Activated CD4-positive, alpha-beta T cell treated with anti-CD3 and anti-CD28 coated beads, Interleukin-2, amount 10 ng/mL, durations not matched to agents 7 days and 5 days (primary cell): ENCODE measurements at places on chromosomes 5 and 9.

DNA sequence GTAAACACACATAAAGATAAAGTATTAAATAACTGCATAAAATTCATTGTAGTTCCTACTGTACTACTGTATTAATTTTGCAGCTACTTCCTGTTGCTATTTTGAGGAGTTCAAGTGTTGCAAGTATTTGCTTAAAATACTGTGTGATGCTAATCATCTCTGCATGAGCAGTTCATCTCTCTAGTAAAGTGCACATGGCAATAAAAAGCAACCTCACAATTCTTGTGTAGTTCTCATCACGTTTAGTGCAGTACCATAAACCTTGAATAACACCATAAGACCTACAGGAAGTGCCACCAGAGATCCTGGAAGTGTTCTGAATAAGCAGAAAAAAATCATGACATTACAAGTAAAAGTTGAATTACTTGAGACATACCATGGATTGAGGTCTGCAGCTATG lies 34.6 kb downstream of the CPLANE1 start:
- H3K4me1 ChIP-seq, result peaks cover 20% of the 10 kb centered on the region
- H3K27me3 ChIP-seq, result no peaks in the 10 kb centered on the region
- DNase-seq, result no peak
- H3K4me3 ChIP-seq, result no peak overlapping the region
- H3K27ac ChIP-seq, result peak overlapping the region; percentile 89

- DNase-seq, result no peak
- no peaks in the 10 kb centered on the region for H3K4me1 ChIP-seq
- no peak overlapping the region for H3K27ac ChIP-seq
- no peaks in the 10 kb centered on the region for H3K36me3 ChIP-seq
- no peak overlapping the region for H3K4me3 ChIP-seq
Observed at GRCh38 chr5:2960294-2960693, 208.8 kb upstream of the IRX2 start.

GRCh38 chr9:113624721-113625120 lies 161.2 kb downstream of the RGS3 start:
- H3K27ac ChIP-seq, result no peak overlapping the region
- no peaks in the 10 kb centered on the region for H3K27me3 ChIP-seq
- DNase-seq, result no peak

DNA sequence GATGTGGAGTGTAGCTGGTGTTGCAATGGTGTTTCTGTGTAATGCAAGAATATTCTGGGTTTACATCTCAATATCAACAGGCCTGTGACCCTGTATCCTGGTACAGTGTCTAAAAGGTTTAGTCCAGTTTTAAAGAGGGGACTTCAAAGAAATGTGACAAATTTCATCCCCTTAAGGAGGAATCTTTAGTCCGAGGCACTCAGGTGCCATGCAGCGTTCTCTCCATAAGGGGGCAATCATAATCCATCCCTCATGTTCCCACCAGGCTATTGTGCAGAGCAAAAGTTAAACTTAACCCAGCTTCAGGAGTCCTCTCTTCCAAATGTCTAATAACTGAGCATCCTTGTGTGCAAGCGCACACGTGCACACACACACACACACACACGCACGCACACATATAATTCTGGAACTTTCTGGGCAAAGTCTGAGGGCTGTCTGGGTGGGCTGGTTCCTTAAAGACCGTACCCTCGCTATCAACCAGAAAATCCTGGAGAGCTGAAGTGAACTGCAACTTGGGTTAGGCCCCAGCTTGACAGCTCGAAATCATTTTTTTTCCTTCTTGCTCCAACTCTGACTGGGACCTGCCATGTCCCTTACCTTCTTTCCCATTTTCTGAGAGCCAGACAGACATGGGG lies 46.0 kb downstream of the CRB2 start:
- no peaks in the 10 kb centered on the region for H3K4me1 ChIP-seq
- peak; percentile 13 for DNase-seq
- H3K27me3 ChIP-seq, result no peaks in the 10 kb centered on the region

DNA sequence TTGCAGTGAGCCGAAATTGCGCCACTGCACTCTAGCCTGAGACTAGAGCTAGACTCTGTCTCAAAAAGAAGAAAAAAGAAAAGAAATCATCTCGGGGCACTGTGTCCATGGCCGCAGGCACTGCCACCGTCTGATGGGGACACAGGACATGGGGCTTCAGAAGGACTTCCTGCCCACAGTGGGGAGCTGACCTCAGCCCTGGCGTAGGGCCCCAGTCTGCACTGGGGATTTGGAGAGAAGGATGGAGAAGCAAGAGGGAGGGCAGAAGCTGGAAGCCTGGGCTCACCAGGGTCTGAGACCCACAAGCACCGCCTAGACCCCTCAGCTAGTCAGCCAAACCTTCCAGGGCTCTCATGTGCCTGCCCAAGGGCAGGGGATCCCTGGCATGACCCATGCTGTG lies 4.1 kb upstream of the SARDH start:
- peaks cover 14% of the 10 kb centered on the region for H3K27me3 ChIP-seq
- H3K4me1 ChIP-seq, result peaks cover 6% of the 10 kb centered on the region
- H3K36me3 ChIP-seq, result no peaks in the 10 kb centered on the region
- no peak overlapping the region for H3K27ac ChIP-seq
